ENCODE measurements at places on chromosomes 2 and 18.

DNA sequence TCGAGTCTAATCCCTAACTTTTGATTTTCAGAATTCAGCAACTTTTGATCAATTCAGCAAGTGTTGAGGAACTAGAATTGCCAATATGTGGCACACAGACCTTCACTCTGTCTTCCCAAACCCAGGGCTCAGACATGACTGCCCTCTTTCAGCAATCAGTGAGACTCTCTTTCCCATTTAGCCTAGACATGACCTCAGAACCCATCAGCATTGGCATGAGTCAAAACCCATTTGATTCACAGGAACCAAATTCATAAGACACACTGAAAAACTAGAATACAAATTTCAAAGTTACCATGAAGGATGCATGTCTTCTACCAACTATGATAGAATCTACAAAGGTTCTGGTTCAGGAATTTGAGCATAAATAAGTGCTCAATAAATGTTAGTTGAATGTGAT is 113.6 kb upstream of the MAP3K20 start:
- DNase-seq: no peak

GRCh38 chr2:104452558-104452957 is 401.4 kb upstream of the POU3F3 start:
- no peak for DNase-seq

GRCh38 chr2:215780313-215780712 is 233.0 kb downstream of the MREG start:
- DNase-seq: no peak

DNA sequence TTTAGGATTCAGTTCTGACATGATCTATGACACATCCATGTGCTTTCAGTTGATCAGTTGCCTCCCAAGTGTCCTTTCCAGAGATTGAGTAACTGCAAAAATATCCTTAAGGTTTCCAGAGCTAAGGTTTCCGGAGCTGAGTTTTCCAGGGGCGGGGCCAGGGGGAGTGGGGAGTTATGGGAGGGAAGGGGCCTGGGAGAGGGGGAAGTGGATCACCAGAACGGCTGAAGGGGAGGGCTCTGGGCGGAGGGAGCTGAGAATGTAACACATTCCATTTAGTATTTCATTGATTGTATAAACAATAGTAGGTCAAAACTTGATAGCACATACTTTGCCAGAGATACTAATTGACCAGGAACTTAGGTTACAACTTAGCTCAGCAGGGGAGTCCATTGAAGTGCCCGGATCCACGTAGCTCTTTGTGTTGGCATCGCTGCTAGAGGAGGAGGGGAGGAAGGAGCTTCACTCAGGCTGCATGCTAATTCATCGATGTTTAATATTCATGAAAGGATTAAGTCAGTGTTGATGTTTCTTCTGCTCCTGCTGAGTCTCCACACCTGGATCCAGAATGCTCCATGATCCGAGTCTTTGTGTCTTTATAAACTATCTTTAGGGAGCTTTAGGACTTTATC is 289.8 kb downstream of the ALPK2 start:
- DNase-seq: no peak

- no peak for DNase-seq
Observed at GRCh38 chr2:149988361-149988760, 400.8 kb upstream of the MMADHC start.

- DNase-seq: no peak
Observed at GRCh38 chr18:11672846-11673454, 16.1 kb upstream of the GNAL start.

- DNase-seq: no peak
Observed at GRCh38 chr18:79639072-79639829, 40.4 kb upstream of the CTDP1 start.

DNA sequence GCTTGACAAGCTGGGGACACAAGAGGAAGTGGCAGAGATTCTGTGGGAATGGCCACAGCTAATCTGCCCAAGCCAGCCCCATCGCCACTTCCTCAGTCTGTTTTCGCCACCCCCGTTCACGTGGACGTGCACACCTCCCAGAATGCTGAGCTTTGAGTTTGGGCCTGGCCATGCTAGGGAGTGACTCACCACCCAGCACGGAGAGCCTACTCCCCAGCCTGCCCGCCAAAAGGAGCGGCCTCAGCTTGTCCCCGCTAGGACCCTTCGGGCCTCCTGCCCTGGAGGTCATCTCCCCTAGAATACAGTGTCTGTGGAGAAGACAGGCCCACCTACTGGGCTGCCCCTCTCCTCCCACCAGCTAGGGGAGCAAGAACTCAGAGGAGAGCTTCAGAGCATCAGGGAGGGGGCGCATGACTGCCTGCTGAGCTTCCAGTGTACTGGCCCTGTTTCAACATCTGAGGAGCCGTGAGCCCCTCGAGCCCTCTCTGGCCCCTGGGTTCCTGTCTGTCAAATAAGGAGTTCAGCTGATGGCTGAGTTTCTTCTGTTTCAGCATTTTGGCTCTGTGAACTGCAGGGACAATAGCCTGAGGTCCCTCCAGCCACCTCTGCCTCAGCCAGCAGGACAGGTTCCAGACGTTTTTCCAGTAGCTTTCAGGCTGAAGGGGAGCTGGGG is 5.1 kb downstream of the SLC35F6 start:
- DNase-seq: peak; percentile 49

DNA sequence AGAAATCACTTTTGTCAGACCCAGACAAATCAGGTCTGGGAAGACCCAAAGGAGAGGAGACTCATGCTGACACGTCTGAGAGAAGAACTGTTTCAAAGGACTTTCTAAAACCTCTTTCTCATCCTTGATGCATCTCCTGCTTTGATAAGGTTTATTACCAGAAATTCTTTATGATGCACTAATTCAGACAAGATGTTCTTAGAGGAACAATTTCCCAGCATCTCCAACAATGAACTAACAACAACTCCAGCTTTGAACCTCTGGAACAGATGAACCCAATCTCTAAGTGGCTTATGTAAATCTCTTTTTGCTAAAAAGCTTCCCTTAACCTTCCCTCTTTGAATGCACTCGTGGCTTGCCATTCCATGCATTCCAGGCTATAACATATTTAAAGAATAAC is 15.9 kb upstream of the SERPINB11 start:
- DNase-seq: no peak

- DNase-seq: no peak
Observed at GRCh38 chr2:84880395-84880644, 564 bp downstream of the TRABD2A start.

DNA sequence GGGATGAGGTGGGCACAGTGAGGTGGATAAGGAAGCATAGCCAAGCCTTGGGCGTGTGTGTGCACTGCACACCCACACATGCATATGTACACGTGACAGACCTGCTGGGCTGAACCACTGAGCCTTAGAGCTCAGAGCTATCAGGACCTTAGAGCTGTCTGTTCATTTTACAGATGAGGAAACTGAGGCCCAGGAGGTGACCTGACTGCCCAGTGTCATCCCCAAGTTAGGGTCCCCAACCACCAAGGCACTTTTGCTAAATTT is 8.2 kb upstream of the SNED1 start:
- no peak for DNase-seq

- no peak for DNase-seq
Observed at GRCh38 chr2:217168496-217168895, 308.6 kb upstream of the TNP1 start.

- peak; percentile 47 for DNase-seq
Observed at GRCh38 chr2:96538487-96539214, 2.1 kb downstream of the ARID5A start.

DNA sequence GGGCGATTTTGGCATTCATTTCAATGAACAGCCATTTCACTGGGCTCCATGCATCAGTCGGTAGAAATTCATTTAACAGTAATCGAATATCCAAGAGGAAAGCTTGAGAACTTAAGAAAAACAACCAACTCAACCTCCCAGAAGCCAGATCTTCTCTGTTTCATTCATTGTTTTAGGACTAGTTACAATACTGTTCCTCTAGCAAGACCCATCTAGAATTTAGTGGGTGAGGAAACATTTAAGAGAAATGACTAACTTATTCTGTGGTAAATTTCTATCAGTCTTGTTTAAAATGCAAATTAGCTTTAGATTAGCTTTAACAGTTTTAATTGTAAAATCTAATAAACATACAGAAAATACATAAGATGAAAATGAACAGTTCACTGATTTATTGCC is 81.4 kb upstream of the SMAD7 start:
- DNase-seq: no peak

GRCh38 chr2:66570471-66570870 is 135.5 kb downstream of the MEIS1 start:
- DNase-seq: no peak

- no peak for DNase-seq
Observed at GRCh38 chr2:37983719-37984118, 58.6 kb downstream of the RMDN2 start.

- no peak for DNase-seq
Observed at GRCh38 chr18:78688916-78689315, 290.7 kb upstream of the SALL3 start.

- DNase-seq: no peak
Observed at GRCh38 chr2:181581534-181581933, 75.4 kb downstream of the CERKL start.

Measured in brain microvascular endothelial cell (primary cell).